Stimulated activated CD4-positive, alpha-beta T cell treated with anti-CD3 and anti-CD28 coated beads, Interleukin-4, amount 100 ng/mL, for 48 hours (primary cell): ENCODE measurements at places on chromosomes 7 and 10.

GRCh38 chr10:102994531-102995295, 76.6 kb downstream of the CNNM2 start:
- no peak for DNase-seq

GRCh38 chr10:10551596-10552301, 465.9 kb upstream of the CELF2 start:
- DNase-seq, result no peak

DNA sequence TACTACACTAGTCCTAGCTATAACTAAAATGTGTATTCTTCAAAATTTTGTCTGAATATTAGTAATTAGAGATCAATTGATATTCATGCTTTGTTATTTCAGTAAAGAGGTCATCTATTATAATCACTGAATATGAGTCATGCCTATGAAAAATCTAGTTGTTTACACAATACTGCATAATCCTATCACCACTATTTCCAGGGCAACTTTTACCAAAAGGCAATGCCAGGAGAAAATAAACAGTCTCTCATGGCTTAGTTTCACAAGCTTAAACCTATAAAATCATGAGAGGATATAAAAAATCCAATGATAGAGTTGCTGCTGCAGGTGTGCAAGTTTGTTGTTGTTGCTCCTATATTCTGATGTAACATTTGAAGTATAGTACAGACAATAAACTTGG, 149.9 kb upstream of the COL1A2 start:
- no peak for DNase-seq

DNA sequence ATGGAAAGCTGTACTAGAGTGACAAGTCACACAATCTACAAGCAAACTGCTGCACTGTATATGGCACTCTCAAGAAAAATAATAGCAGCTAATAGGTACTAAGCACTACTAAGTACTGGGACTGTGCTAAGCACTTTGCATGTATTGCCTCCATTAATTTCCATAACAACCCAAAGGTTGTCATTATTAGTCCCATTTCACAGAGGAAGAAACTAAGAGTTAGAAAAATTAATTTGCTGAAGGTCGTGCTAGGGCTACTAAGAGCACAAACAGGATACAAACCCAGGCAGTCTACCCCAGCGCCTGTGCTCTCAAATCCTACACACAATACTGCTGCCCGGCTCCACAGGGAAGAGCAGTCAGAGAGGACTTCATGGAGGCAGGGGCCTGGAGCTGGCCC, 51.7 kb downstream of the DLG5 start:
- no peak for DNase-seq

DNA sequence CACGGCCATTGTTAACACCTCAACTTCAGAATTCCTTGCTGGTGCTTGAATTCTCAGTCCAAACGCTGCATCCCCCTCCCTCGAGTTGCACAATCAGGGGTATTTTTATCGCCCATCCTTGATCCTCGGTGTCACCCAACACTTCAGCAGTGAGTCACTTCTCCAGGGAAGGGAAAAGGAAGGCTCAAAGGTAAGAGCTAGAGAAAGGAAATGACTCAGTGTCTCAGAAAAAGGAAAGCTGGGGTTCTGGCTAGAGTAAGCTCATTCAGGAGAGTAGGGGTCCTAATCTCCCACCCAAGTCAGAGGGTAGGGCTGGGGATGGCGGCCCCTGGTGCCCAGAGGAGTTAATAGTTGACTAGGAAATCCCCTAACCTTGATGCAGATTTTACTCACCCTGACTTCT, 39.8 kb upstream of the TRIM8 start:
- DNase-seq, result no peak

- no peak for DNase-seq
These were observed 55.5 kb upstream of the LHFPL3 start for GRCh38 chr7:104272767-104273384.

DNA sequence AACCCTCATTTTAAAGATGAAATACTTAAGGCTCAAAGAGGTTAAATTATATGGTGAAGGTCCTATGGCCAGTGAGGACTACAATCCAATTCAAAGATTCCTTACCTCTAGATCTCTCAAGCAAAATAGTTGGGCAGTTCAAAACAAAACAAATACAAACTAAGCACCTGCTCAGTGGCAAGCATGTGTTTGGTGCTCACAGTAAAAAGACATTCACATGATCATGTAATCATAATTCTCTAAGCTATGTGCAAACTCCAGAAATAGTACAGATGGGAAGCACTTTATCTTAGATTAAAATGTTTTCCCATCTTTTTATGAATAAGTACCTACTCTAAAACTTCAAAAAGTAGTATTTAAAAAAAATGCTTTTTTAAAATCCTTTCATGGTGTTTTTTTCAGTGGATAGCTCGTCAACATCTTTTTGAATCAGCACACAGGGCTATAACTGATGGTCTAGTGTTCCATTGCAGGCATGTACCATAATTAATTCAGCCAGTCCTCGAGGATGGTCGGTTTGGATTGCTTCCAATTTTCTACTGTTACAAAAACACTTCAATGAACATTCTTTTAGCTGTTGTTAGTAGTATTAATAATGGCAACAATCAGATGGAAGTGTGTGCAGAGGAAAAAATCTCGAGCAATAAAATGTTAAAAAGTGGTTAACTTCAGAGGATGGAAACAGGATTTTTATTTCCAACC, 58.4 kb downstream of the CHCHD3 start:
- no peak for DNase-seq

GRCh38 chr7:8628656-8629055, 195.2 kb downstream of the NXPH1 start:
- no peak for DNase-seq

GRCh38 chr7:54764861-54765260, 5.8 kb upstream of the SEC61G start:
- DNase-seq, result no peak

DNA sequence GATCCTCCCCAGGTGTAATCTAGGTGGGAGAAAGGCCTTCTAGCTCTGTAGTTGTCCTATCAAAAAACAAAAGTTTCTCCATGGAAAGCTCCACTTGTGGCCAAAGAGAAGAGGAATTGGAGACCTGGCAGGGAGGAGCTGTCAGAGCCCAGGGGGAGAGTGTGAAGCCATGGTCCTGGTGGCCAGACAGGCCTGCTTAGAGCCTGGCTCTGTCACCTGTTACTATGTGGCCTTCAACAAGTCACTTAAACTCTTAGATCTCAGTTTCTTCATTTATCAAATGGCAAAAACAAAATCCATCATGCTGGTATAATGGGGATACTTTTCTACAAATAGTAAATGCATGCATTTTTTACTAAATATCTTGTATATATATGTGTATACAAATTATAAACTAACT, 59.0 kb upstream of the NFE2L3 start:
- DNase-seq, result no peak

DNA sequence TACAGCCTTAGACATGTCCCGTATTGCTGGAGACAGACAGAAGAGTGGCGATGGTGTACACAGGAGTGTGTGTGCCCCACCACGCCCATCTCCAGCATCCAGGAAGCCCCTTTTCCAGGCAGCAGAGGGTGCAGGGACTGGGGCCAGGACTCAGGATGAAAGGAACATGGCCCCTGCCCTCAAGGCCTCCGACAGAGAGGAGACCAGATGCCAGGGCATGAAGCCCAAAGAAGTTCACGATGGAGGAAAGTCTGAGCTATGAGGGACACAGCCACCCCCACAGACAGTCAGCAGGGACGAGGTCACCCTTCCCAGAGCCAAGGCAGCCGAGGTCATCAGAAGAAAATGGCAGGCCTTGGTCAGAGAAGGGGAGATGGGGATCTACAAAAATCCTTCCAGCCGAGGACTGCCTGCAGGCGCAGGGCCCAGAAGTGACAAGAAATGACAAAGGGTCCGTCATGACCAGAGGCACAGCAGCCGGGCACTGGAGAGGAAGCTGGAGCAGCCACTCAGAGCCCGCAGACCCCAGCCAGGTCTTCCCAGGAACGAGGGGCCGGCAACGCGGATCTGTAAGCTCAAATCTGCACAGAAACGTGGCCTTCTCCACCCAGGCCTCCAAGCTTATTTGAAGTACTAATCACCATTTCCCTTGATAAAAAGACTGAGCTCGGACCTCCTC, 78.7 kb upstream of the PPP2R2D start:
- no peak for DNase-seq

- no peak for DNase-seq
These were observed 7.7 kb downstream of the GUSB start for GRCh38 chr7:65974191-65974801.

- DNase-seq, result no peak
These were observed 49.2 kb upstream of the CDK1 start for GRCh38 chr10:60729106-60729505.

DNA sequence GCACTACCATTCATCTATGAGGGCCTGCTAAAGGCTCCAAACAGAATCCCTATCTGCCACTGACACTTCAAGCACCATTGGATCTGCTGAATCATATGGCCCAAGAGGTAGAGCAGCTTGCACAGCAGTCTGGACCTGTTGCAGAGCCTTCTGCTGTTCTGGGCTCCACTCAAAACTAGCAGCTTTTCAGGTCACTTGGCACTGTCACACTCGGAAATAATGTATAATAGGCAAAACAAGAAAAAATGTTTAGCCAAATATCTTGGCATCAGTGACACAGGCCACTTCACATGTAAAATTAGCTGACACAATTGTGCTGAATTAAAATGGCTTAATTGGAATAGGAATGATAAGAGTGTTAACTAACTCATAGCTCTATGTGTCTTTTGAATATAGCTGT, 1182.9 kb upstream of the LRRTM3 start:
- DNase-seq, result no peak
